WTC11 (cell line): ENCODE measurements at places on chromosomes 5 and 9. TPM values are rescaled to one million over a fixed set of nuclear protein-coding genes. Genes with fewer than 3 reads are reported as not detected.

DNA sequence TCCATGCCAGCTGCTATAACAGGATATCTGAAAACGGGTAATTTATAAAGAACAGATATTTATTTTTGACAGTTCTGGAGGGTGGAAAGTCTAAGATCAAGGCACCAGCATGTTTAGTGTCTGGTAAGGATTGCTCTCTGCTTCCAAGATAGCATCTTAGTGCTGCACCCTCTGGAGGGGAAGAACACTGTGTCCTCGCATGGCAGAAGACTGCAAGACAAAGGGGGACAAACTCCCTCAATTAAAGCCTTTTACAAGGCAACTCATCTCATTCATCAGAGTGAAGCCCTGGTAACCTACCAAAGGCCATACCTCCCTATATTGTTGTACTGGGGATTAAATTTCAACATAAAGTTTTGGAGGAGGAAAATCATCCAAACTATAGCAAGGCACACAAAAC is 298.9 kb upstream of the EDIL3 start:
- DNase-seq, result no peak

DNA sequence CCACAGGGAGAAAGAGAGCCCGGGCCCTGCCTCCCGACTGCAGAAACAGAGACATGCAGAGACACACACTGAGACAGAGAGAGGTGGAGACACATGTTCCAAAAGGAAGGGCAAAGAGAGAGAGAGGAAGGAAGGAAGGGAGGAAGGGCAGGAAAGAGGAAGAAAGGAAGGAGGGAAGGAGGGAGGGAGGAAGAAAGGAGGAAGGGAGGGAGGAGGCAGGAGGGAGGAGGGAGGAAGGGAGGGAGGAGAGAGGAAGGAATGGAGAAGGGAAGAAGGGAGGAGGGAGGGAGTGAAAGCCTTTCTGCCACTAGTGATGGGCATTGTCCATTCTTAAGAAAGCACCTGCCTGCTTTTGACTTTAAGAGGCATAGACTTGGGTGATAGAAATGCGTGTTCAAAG is 31.8 kb upstream of the FIBCD1 start:
- no peak for DNase-seq

NR4A3 gene
- total RNA-seq, result 0.46 to 0.57 TPM (median 0.50 TPM) in 3 replicates

DNA sequence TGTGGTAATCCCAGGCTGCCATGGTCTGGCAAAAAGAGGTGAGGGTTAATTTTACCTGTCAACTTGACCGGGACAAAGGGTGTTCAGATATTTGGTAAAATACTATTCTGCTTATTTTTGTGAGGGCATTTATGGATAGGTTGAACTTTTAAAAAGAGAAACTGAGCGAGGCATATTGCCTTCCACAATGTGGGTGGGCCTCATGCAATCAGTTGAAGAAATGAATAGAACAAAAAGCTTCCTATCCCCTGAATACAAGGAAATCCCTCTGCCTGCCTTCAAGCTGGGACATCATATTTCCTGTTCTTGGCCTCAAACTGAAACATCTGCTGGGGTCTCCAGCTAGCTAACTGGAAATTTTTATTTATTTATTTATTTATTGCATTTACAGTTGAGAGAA is 734.7 kb downstream of the IRX1 start:
- DNase-seq, result no peak

DNA sequence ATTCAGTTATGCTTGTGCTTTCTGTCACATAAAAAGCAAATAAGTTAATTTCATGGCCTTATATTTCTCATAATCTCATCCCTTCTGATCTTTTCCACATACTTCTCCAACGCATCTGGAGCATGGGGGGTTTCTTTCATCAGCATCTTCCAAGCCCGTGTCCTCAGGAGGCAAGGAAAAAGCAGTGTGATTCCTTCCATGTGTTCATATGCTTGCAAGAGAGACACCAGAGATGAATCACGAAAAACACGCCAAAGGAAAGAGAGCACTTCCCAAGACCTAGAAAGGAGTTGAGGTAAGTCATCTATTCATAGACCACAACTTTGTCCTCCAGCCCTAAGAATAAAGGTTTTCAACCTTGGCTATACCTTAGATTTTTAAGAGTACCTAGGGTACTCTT is 26.0 kb upstream of the SVEP1 start:
- DNase-seq, result no peak

- no peak for DNase-seq
These were observed 283.8 kb downstream of the NTRK2 start for GRCh38 chr9:84953252-84953773.

IGFBPL1 gene
- total RNA-seq, result 36.7 to 44.9 TPM (median 42.6 TPM) in 3 replicates

ARSI gene
- total RNA-seq, result 5.9 to 6.9 TPM (median 6.6 TPM) in 3 replicates

DNA sequence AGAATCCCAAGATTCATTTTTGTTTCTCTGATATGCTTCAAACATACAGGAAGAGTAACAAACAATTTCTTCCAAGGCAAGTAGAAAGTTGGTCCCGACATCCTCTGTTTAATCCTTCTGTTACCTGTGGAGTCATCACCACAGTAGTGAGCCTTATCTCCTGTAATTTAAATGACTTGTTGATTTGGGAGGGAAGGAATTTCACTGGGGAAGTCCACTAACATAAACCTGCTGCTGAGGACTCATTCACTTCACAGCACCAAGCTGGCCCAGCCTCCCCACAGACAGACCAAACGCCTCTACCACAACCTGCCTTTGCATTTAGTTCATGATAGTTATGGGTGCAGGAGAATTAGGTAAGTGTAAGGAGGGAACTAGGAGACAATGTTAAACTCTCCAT is 63.2 kb downstream of the PRKACG start:
- DNase-seq, result no peak

DNA sequence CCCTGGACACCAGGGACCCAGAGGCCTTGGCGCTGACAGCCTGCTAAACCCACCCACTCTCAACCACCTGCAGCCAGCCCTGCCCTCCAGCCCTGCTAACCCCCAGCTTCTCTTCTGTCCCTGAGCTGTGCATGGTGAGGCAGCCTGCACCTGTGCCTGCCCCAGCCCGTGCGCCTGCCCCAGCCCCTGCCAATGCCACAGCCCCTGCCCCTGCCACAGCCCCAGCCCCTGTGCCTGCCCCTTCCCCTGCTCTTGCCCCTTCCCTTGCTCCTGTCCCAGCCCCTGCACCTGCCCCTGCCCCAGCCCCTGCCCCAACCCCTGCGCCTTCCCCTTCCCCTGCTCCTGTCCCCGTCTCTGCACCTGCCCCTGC is 43.3 kb upstream of the IRX4 start:
- DNase-seq, result no peak

- peak; percentile 16 for DNase-seq
These were observed 414.5 kb upstream of the ZNF608 start for GRCh38 chr5:125160787-125161502.
